Fibroblast of the conjunctiva (primary cell): ENCODE measurements at places on chromosomes 7 and 10.

GRCh38 chr7:159125104-159125954 lies 19.3 kb downstream of the VIPR2 start:
- DNase-seq = no peak

DNA sequence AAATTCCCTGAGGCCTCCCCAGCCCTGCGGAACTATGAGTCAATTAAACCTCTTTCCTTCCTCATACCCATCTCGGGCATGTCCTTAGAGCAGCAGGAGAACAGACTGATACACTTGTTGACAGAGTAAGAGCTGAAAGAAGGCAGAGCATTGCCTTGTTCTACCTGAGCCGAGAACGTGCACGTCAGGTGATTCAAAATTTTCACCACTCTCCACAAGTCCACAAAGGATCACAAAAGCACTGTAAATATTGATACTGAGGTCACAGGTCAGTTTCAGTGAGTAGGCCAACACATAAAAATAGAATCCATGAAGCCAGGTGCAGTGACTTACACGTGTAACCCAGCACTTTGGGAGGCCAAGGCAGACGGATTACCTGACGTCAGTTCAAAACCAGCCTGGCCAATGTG lies 27.8 kb downstream of the DCLRE1C start:
- no peak for DNase-seq

GRCh38 chr7:117766913-117767312 lies 106.3 kb downstream of the CTTNBP2 start:
- DNase-seq = no peak

DNA sequence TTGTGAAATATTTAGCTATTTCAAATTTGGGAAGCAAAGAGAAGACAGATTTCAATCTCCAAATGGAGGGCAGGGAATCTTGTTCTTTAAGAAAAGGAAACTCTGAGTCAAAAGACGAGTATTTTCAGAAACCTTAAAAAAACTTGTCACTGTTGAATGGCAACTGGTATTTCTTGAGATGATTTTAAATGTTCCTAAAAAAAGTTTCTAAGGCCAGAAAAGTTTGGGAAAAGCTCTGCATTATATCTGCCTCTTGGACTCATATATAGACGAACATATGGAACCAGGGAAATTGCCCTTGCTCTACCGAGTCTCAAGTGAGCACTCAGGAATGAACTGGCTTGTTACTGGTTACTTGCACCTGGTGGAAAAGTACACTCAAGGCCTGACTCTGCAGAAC lies 69.5 kb downstream of the ADAM22 start:
- no peak for DNase-seq

- DNase-seq = peak; percentile 26
Observed at GRCh38 chr7:110839866-110840265, 251.1 kb upstream of the LRRN3 start.

GRCh38 chr10:102280397-102281101 lies 35.2 kb downstream of the GBF1 start:
- DNase-seq = no peak

GRCh38 chr7:44891791-44892190 lies 6.5 kb upstream of the PURB start:
- no peak for DNase-seq

DNA sequence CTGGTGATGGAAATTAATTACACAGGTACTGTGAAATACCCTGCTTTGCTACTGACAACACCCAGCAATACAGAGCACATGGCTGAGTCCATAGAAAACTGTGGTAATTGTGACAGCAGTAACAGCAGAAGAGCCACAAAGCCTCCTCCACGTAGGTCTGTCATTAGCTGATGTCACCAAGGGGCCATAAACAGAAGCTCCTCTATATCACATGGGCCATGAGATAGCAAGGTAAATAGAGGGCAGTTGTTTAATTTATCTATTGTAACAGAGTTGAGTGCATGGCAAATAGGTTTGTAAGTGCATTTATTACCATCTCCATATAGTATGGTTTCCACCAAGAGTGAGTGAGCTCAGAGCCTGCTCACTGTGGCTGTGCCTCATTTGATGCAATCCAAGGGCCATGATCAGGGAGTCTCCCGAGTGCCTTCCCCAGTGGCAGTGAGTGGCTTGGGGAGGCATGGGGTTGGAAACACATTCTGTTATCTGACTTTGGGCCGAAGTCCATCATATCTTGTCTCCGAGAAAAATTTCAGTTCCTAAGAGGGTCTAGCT lies 281.2 kb downstream of the SKAP2 start:
- no peak for DNase-seq

DNA sequence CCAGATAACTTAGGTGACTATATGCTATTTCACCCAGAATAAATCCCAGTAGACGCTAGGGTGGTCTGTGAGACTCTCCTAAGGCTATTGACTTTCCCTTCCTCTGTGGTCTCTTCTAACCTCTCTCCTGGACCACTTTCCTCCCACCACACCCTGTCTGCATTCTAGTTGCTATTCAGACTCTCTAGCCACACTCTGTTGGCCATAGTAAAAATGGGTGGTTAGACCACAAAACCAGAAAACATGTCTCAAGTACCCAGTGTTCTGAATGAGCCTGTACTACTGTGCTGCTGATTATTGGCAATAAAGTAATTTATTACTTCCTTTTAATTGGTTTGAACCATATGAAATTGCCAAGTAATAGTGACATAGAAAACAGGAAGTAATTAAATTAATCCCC lies 240.8 kb downstream of the KIF20B start:
- no peak for DNase-seq

GRCh38 chr7:128799451-128799850 lies 7.7 kb downstream of the CCDC136 start:
- no peak for DNase-seq
